Thyroid gland (tissue), 4 donors: ENCODE measurements at places on chromosomes 2 and 18. TPM values are rescaled to one million over a fixed set of nuclear protein-coding genes. Genes with fewer than 3 reads are reported as not detected.
A peak's percentile ranks its signal among the peaks of the same experiment; 100 is the strongest.

The COMMD1 gene
- total RNA-seq, result 92.9 TPM

DNA sequence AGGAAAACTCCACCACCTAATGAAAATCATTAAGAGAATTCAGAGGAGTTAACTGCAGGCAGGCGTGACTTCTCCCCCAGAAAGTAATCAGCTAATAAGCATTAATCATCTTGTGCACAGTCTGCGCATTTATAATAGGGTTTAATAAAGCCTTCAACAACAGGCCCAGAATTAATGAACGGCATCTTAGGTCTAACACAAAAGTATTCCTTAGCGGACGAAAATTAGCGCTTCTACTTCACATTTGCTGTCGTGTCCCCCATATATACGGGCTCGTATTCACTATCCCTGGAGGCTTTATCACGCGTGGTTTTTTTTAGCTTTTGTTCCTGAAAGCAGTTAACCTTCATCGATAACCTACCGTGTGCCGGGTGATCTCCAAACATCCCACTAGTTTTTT is 1.8 kb downstream of the ATP8B1 start:
- no peak for DNase-seq
- peaks cover 53% of the 10 kb centered on the region for H3K4me1 ChIP-seq
- no peaks in the 10 kb centered on the region for H3K36me3 ChIP-seq
- peak overlapping the region; percentile 90 for H3K27ac ChIP-seq
- no peaks in the 10 kb centered on the region for H3K27me3 ChIP-seq

- no peaks in the 10 kb centered on the region for H3K36me3 ChIP-seq
- no peak overlapping the region for H3K4me3 ChIP-seq
- H3K27me3 ChIP-seq, result no peaks in the 10 kb centered on the region
- no peak overlapping the region for H3K27ac ChIP-seq
- H3K4me1 ChIP-seq, result peaks cover 15% of the 10 kb centered on the region
- no peak for DNase-seq
Observed at GRCh38 chr2:9091811-9092210, 88.3 kb upstream of the MBOAT2 start.

The SERPINB11 gene
- not detected for total RNA-seq

DNA sequence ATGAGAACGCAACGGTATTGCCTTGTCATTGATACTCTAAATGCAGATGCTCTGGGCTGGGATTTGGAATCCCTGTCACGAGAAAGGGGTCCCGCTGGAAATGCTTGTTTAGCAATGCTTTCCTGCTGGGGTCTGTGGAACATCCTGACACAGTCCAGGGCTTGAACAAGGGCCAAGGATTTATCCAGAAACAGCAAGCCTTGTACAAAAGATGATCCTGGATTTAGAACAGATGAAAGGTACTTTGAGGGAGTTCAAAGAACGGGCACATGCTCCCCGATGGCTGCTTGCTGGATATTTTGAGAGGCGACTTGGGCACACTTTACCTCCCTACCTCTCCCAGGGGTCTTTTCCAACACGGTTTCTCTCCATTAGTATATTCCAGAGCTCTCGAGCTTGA is 108.1 kb upstream of the CELF4 start:
- H3K4me3 ChIP-seq, result no peak overlapping the region
- H3K36me3 ChIP-seq, result no peaks in the 10 kb centered on the region
- H3K27ac ChIP-seq, result no peak overlapping the region
- no peaks in the 10 kb centered on the region for H3K27me3 ChIP-seq

DNA sequence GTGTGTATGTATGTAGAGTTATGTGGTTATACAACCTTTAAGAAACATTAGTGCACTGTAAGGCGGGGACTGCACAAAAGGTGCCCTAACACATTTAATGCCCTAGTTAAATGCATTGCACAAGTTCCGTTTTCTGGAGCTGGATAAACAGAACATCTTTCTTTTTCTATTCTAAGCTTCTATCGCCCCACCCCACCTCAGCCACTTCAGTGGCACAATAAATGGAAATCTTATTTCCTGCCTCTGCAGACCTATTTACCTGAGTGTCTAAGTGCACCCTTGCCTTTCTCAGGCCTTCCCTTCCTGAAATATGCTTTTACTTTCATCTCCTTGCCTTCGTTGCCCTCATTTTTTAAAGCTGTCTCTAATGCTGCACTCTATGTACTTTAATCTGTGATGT is 123.5 kb downstream of the TANC1 start:
- no peak for DNase-seq
- H3K4me1 ChIP-seq, result peaks cover 43% of the 10 kb centered on the region
- H3K27ac ChIP-seq, result peak overlapping the region; percentile 59

DNA sequence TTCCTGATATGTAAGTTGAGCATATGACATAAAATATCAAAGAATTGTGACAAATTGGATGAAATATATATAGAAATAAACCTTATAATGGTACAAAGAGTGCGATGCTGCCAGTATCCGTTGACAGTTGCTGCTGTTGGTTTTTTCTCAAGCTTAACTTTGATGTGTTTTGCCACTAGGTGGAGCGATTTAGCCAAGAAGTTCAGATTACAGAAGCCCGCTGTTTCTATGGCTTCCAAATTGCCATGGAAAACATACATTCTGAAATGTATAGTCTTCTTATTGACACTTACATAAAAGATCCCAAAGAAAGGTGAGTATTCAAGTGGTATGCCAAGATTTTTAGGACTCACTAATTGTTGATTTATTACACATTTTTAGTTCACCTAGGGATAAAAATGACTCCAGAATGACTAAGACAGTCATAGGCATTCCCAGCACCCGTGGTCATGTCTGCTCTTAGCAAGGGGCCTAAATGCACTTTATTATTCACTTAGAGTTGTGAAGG is 2.1 kb downstream of the RRM2 start:
- no peak overlapping the region for H3K4me3 ChIP-seq
- H3K36me3 ChIP-seq, result no peaks in the 10 kb centered on the region
- peaks cover 23% of the 10 kb centered on the region for H3K4me1 ChIP-seq
- peak; percentile 16 for DNase-seq
- H3K27me3 ChIP-seq, result peaks cover 7% of the 10 kb centered on the region

DNA sequence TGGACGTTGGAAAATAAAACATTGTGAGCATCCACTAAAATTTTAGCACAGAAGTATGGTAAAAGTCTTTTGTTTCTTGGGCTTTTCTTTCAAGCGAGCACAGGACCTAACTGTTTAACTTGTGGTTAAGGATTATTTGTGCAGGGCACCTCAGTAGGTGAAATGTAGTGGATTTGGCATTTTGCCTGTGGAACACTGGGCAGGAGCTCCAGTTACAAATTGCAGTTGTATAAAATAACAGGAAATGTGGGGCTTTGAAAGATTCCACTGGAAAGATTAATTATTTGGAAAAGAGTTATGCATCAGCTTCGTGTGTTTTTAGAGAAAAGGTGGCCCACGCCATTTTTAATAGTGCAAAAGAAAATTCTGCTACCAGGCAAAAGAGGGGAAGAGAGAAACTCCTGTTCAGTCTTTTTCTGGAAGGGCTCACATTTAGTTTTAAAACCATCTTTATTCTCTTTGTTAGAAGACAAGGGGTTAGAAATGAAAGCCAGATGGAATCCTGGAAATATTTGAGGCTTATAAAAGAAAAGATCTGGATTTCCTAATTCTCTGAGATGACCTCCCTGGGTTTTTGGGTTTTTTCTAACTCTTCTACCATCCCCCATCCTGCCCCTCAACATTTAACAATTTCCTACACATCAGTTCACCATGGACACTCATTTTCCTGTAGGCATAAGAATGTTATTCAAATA is 144.3 kb upstream of the SERTAD2 start:
- H3K36me3 ChIP-seq, result no peaks in the 10 kb centered on the region
- no peaks in the 10 kb centered on the region for H3K27me3 ChIP-seq
- H3K4me1 ChIP-seq, result peaks cover 11% of the 10 kb centered on the region
- no peak overlapping the region for H3K4me3 ChIP-seq
- H3K27ac ChIP-seq, result no peak overlapping the region

DNA sequence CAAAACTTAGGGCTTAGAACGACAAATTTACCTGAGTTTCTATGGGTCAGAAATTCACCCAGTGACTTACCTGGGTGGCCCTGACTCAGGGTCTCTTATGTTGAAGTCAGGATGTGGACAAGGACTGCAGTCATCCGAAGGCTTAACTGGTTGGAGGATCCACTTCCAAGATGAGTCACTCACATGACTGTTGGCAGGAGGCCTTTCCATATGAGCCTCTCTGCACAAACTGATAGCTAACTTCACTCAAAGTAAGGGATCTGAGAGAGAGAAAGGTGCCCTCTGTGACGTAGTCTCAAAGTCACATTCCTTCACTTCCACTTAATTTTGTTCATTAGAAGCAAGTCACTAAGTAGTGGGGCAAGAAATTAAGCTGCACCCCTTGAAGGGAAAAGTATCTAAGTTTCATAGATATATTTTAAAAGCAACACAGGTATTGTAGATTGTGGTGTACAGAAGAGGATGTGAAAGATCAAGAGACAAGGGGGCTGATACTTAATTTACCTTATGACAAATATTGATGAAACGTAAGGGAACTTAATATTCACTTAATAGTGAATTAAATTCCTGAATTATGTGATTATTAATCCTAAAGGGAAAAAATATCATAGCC is 48.4 kb downstream of the TANK start:
- peaks cover 13% of the 10 kb centered on the region for H3K4me1 ChIP-seq
- peaks cover 7% of the 10 kb centered on the region for H3K36me3 ChIP-seq
- no peak overlapping the region for H3K27ac ChIP-seq

GRCh38 chr2:152405206-152406118 is 70.5 kb downstream of the FMNL2 start:
- H3K27ac ChIP-seq, result peak overlapping the region; percentile 72
- no peaks in the 10 kb centered on the region for H3K36me3 ChIP-seq
- H3K27me3 ChIP-seq, result no peaks in the 10 kb centered on the region
- no peak for DNase-seq

The XIRP2 gene
- not detected for total RNA-seq

The PDK1 gene
- 10.1 TPM for total RNA-seq

DNA sequence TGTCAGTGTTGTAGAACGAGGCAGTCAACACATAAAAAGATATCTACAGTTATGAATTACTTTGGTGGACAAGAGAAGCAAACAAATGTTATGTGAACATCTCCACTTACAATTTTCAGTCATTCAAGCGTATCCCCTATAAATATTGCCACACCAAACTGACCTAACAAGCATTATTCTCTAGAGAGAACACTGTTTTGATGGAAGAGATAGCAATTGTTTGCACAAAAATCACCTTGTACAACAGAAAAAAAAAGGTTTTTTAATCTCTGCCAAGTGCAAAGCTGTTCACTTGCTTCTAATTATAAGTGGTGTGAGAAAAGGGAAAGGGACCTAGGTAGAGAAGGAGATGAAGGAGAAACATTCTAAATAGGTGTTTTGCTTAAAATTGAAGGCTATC is 33.8 kb downstream of the PID1 start:
- H3K4me3 ChIP-seq, result no peak overlapping the region
- H3K27me3 ChIP-seq, result no peaks in the 10 kb centered on the region
- DNase-seq, result no peak
- no peaks in the 10 kb centered on the region for H3K36me3 ChIP-seq

The TMEM247 gene
- total RNA-seq, result not detected

The IL1RN gene
- total RNA-seq, result 1.3 TPM

DNA sequence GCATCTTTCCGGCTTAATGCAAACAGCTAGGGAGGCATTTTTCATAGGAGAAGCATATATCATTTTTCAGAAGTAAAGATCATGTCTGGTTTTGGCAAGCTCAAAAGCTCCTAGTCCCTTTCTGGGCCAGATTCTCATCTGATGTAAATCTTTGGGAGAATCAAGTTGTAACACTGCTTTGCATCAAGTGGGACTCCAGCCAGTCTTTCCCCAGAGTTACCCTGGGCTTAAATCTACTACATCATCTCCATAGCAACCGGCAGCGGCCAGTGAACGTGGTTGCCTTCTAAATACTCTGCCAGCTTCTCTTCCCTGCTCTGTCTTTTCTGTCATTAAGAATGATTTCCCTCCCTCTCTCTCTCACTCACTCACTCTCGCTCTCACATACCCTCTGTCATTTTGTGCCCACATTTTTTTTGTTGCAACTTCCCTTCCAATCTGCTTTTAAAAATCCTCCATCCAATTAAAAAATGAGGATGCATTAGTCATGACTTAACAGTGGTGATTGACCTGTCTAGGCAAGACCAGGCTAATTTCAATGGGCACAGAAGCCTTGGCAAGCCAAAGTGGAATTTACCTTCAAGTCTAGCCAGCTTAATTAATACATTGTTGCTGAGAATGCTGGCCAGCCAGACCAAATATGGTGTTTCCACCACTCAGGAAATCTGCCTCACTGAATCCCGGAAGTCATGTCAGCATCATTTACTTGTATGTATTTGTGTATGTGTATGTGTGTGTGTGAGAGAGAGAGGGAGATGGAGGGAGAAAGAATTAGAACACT is 93.0 kb downstream of the NRP2 start:
- H3K4me3 ChIP-seq, result no peak overlapping the region
- peaks cover 4% of the 10 kb centered on the region for H3K4me1 ChIP-seq
- no peak overlapping the region for H3K27ac ChIP-seq
- DNase-seq, result no peak
- no peaks in the 10 kb centered on the region for H3K36me3 ChIP-seq

- peak overlapping the region; percentile 72 for H3K27ac ChIP-seq
- H3K36me3 ChIP-seq, result no peaks in the 10 kb centered on the region
- peak; percentile 53 for DNase-seq
- no peaks in the 10 kb centered on the region for H3K27me3 ChIP-seq
- peaks cover 80% of the 10 kb centered on the region for H3K4me1 ChIP-seq
- no peak overlapping the region for H3K4me3 ChIP-seq
Observed at GRCh38 chr2:38438883-38439612, 62.0 kb upstream of the ATL2 start.

The RNF144A gene
- total RNA-seq, result 12.0 TPM
